ENCODE measurements at places on chromosomes 6 and 20.

- no peak for DNase-seq
These were observed 60.1 kb downstream of the SEL1L2 start for GRCh38 chr20:13930281-13930680.

GRCh38 chr20:51275181-51275580, 252.3 kb upstream of the KCNG1 start:
- no peak for DNase-seq

GRCh38 chr20:56278196-56278595, 29.7 kb downstream of the MC3R start:
- no peak for DNase-seq

GRCh38 chr6:83215131-83216047, 22.2 kb downstream of the RWDD2A start:
- DNase-seq, result peak; percentile 72

GRCh38 chr6:150723857-150724256, 124.2 kb downstream of the PLEKHG1 start:
- DNase-seq, result peak; percentile 51

- peak; percentile 58 for DNase-seq
These were observed 65.6 kb downstream of the STMND1 start for GRCh38 chr6:17167327-17167979.

DNA sequence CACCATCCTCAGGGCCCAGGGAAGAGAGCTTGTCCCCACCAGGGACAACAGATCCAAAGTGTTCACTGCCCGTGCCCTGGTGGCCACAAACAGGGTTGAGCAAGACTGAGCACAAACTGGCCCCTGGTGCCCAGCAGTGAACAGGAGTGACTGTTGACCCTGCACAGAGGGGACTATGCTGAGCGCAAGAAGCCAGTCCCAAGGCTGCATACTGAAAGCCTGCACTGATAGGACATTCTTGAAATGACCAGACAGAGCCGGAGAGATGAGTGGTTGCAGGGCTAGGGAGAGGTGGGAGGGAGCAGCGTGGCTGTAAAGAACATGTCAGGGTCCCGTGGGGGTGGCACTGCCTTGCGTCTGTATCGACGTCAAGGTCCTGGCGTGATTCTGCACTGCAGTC, 2.9 kb upstream of the FNDC11 start:
- no peak for DNase-seq

- no peak for DNase-seq
These were observed 7.6 kb upstream of the CLDN20 start for GRCh38 chr6:155256122-155256795.

- DNase-seq, result no peak
These were observed 23.1 kb upstream of the MAS1L start for GRCh38 chr6:29510746-29511300.

DNA sequence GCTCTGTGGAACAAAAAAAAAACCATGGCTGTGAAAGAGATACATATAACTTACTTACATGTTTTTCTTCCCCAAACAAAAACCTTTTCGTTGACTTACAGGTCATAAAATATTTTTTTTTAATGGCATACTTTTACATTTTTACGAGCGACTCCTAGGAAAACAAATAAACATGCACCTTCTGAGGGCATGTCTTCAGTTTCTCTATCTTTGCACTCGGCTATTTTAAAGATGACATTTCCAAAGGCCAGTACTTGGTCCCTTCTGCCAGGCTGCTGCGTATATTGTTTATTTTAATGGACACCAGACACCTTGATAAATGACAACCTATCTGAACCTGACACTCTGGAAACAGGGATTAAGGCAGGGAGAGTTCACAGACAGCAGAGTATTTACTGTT, 49.4 kb downstream of the PIGU start:
- no peak for DNase-seq

GRCh38 chr6:163570579-163571231, 156.2 kb downstream of the QKI start:
- no peak for DNase-seq

DNA sequence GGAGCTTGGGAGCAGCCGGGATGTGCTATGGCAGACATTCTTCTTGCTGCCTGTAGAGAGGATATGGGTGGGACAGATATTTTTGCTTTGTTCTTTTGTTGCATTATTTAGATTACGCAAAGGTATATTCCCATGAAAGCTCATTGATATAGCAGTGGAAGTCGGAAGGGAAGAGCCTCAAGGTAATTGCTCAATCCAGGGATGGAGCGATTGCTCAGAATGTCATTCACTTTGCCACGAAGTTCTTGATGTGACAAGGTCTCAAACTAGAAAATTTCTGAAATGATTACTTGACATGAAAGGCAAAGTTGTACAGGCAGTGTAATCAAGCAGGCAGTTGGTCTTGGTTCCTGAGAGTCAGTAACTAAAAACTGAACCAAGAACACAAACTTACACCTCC, 615.6 kb upstream of the CDH4 start:
- no peak for DNase-seq

DNA sequence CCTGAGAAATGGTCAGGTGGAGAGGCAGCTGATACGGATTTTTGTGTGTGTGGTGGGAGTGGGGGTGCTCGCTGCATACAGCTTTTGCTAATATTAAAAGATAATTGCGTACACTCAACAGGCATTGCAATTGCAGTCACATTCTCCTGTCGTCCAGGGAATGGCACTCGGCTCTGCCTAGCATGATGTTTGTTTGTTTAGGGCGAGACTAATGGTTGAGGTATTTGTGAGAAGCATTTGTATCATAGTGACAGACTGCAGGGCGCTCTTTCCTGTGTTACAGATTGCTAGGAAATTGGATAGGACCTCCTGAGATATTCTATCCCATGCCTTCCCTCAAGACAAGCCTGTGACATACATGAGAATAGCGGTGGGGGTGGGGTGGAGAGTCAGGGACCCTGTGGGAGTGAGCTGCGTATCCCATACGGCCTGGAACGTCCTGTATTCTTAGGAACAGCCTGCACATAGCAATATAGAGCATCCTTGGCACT, 207.4 kb downstream of the SOX4 start:
- peak; percentile 79 for DNase-seq

GRCh38 chr6:114403858-114404257, 61.0 kb upstream of the HS3ST5 start:
- no peak for DNase-seq

DNA sequence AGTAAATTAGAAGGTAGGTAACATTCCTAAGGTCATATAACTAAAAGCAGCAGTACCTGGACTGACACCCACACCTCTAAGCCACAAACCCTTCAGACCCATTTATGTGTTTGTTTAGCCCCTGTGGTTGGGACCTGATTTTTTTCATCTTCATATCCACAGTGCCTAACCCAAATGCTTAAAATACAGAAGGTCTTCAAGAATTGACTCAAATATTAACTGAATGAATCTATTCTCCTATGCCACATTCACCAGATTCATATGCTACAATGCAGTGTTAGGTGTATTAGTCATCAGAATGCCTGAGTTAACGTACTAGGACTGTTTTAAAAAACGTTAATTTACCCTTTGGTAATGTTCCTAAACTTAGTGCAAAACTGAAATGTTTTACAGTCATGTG, 124.8 kb downstream of the AHI1 start:
- peak; percentile 27 for DNase-seq

DNA sequence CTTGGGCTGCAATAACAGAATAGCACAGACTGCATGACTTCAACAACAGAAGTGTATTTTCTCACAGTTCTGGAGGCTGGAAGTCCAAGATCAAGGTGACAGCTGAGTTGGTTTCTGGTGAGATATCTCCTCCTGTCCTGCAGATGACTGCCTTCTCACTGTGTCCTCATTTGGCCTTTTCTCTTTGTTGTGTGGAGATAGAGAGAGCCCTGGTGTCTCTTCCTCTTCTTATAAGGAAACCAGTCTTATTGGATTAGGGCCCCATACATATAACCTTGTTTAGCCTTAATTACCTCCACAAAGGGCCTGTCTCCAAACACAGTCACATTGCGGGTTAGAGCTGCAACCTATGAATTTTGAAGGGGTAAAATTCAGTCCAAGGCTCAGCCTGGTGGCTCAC, 57.0 kb upstream of the BMP6 start:
- no peak for DNase-seq

DNA sequence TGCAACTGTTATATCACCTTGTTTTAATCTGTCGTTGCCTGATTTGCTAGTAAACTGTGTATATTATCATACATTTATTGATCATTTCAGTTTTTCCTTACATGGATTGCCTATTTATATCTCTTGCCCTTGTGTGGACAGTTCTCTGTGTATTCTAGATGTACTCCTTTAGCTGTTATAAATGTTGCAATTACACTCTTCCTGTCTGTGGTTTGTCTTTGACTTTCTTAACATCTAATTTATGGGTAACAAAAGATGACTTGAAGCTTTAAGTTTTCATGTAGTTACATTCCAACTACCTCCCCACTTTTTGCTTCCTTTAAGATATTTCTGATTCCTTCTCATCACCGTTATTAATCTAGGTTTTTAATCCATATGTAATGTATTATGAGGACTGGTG, 22.6 kb downstream of the PLCB1 start:
- no peak for DNase-seq

DNA sequence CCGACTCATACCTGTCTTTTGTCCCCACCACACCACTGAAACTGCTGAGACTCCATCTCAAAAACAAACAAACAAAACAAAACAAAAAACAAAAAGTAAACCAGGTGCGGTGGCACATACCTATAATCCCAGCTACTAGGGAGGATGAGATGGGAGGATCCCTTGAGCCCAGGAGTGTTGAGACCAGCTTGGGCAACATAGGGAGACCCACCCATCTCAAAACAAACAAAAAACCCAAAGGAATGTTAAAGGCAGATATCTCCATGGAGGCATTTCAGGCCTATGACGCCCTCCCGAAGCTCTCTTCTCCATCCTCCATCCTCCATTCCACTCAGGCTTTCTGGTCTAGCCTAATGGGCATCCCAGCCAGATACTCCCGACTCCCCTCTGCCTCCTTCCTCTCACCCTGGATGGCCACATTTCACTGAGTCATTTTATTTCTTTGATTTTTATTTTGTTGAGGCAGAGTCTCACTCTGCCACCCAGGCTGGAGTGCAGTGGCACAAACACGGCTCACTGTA, 3.2 kb upstream of the SLC4A11 start:
- DNase-seq, result no peak

DNA sequence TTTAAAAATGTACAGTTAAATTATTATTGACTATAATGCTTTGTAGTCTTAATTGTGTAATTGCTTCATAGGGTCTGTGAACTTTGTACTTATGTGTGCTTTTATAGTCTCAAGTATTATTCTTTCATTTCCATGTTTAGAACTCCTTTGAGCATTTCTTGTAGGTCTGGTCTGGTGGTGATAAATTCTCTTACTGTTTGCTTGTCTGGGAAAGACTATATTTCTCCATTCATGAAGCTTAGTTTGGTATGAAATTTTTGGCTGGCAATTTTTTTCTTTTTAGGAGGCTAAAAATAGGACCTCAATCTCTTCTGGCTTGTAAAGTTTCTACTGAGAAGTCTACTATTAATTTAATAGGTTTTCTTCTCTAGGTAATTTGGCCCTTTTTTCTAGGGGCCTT, 67.4 kb downstream of the CCDC170 start:
- DNase-seq, result no peak

GRCh38 chr6:46720401-46720800, 14.8 kb downstream of the PLA2G7 start:
- DNase-seq, result no peak

DNA sequence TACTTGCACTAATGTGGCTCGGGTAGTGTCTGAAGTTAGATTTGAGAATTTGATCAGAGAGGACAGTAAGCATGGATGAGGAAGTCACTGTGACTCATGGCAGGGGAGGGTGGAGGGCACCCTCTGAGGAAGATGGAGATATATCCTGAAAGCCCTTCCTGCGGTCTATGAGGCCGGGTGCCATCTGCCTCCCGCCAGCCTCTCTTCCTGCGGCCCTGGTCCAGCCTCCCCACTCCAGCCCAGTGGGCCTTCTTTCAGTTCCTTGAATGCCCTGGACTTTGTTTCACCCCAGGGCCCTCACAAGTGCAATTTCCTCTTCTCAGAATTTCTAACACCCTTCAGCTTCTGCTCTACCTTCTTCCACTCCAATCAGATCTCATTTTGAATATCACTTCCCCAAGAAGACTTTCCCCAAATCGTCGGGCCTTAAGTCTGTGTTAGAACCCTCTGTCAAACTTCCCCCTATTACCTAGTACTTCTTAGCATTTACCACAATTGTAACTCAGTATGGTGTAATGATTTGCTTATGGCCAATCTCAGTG, 20.2 kb upstream of the TNFAIP3 start:
- DNase-seq, result no peak

DNA sequence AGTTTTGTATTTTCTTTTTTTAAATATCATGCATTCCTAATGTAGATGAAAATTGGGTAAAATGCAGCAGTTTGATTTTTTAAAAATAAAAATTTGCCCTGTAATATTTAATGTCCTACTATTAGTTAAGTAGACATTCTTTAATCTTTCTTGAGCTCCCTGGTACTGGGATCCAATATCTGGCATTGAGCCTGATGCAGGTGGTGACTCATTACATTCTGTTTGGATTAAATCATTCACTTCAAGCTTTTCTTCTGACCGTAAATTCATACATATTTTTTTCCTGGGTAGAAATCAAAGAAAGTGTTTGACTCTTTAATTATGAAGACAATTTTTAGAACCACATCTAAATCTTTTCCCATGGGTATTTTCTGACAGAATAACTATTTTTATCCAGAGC, 768.8 kb upstream of the SLC35B3 start:
- DNase-seq, result peak; percentile 92

DNA sequence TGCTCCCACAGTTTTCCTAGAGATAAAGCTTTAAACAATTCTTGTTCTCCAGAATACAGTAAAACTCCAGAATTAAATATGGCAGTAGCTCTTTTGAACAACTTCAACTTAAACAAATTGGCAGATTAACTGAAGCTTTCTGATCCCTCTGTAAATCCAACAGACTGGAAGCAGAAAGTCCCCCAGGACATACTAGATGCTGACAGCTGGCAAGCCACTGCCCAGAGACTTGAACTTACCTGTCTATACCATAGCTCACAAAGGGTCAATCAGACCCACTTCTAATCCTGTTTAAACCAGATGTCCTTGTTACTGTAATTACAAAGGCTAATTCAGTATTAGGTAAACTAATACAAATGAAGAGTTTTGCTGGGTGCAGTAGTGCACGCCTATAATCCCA, 12.3 kb downstream of the GPLD1 start:
- DNase-seq, result no peak

DNA sequence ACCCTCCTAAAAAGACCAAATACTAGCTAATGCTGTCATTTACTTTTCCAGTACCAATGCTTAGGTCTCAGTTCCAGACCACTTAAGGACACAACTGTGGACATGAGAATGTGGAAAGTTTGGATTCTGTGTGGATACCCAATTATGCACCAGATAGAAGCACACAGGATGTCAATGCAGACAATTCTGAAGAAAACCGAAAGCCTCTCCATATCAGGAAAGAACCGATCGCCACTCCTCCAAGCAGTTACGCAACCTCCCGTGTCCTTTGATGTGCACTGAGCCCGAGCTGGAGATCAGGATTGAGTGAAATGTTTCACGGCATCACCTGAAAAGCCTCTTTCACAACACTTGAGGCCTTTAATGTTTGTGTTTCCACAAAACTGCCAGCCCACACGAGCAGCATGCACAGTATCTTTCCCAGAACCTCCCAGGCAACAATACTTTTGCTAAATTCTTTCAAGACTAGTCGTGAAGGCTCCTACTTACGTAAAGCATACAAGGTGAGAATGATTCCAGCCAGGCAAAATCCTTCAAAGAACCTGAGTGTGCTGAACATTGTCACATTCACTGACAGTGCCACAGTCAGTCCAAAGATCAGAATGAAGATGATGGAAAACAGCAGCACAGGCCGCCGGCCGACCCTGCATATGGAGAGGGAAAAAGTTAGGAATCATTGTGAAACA, 47.0 kb downstream of the SLC22A23 start:
- peak; percentile 83 for DNase-seq

Data from renal cortical epithelial cell (primary cell).